ENCODE measurements at places on chromosomes 2 and 18. TPM values are rescaled to one million over a fixed set of nuclear protein-coding genes. Genes with fewer than 3 reads are reported as not detected.
A peak's percentile ranks its signal among the peaks of the same experiment; 100 is the strongest.

GRCh38 chr18:47983946-47984345, 53.5 kb upstream of the SMAD2 start:
- H3K36me3 ChIP-seq = no peaks in the 10 kb centered on the region
- no peak overlapping the region for H3K4me3 ChIP-seq
- no peak overlapping the region for H3K27ac ChIP-seq
- peaks cover 13% of the 10 kb centered on the region for H3K4me1 ChIP-seq

- H3K4me1 ChIP-seq = peaks cover 17% of the 10 kb centered on the region
- H3K27ac ChIP-seq = no peak overlapping the region
- H3K27me3 ChIP-seq = no peaks in the 10 kb centered on the region
- H3K4me3 ChIP-seq = no peak overlapping the region
- peaks cover 22% of the 10 kb centered on the region for H3K36me3 ChIP-seq
These were observed 50.6 kb downstream of the LYPD6B start for GRCh38 chr2:149089068-149089467.

DNA sequence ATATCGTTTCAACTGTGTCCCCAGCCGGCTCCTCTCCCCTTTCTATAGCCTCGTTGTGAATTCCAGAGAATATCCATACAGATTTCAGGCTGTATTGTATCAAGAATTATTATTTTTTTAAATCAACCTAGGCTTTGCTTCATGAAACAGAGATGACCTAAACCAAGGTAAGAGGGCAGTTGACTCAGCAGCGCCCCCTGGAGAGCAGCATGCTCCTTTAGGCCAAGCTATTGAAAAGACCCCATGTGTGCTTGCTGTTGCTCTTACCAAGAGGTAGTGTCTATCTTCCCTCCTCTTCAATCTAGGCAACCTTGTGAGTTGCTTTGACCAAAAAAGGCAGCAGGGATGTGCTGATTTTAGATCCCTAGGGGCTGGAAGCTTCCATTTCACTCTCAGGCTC, 426.7 kb upstream of the SMIM21 start:
- DNase-seq = no peak
- no peaks in the 10 kb centered on the region for H3K4me1 ChIP-seq
- H3K27ac ChIP-seq = no peak overlapping the region

- peak overlapping the region; percentile 90 for H3K4me3 ChIP-seq
- peaks cover 31% of the 10 kb centered on the region for H3K4me1 ChIP-seq
- no peaks in the 10 kb centered on the region for H3K36me3 ChIP-seq
- DNase-seq = no peak
- peak overlapping the region; percentile 97 for H3K27ac ChIP-seq
These were observed 762 bp upstream of the SPOPL start for GRCh38 chr2:138500592-138501424.

DNA sequence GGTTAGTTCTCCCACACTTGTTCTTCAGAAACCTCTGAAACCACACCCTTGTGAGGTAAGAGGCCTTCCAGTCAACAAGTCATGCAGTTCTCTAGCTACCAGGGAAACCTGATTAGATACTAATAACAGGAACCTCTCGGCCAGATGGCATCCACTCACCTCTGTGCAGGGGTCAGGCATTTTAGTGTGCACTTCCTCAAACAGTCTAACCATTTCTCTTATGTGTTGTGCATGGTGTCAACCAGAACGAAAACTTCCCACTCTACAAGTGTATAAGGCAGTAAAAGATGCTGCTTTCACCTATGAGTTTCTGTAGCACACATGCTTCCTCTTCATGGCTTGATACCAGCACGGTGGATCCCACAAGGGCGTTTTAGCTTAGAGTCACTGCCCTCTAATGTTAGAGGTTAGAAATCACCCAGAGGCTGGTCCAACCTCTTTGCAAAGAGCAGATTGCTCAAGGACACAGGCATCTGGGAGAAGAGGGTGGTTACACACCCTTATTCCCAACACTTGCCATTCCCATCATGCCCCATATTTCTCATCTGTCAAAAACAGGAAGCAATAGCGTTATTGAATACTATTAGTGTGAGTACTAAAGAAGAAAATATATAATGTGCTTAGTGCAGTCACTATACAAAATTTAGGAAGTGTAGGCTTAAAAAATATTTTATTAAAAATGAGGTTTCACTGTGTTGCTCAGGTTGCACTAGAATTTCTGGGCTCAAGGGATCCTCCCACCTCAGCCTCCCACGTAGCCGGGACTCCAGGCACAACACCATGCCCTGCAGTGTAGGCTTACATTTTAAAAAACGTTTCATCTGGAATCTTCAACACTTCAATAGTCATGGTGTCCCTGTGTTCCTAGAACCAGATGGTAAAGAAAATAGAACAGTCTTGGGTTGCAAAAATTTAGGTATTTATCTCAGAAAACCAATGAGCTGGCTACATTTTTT, 34.5 kb upstream of the RAB31 start:
- peaks cover 9% of the 10 kb centered on the region for H3K4me1 ChIP-seq
- peak overlapping the region; percentile 94 for H3K27ac ChIP-seq
- DNase-seq = no peak
- no peaks in the 10 kb centered on the region for H3K36me3 ChIP-seq
- no peaks in the 10 kb centered on the region for H3K27me3 ChIP-seq

DNA sequence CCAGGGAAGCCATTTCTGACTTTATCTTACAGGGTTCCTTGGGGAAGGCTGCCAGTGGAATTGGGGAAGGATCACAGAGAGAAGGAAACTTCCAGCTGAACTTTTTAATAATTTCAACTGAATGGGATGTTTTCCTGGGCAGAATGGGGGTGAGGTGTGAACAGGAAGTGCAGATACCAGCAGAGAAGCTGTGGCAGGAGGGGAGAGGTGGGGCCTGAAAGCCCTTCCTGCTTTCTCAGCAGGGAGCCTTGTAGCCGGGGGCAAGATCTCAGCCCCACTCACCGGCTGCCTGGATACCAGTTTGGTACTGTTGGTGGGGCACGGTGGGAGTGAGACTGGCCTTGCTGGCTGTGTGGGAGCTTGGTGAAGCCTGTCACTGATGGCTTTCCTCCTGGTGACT, 170.5 kb downstream of the ZBTB7C start:
- no peak for DNase-seq
- peaks cover 3% of the 10 kb centered on the region for H3K27me3 ChIP-seq
- H3K4me3 ChIP-seq = no peak overlapping the region
- no peaks in the 10 kb centered on the region for H3K4me1 ChIP-seq
- H3K27ac ChIP-seq = no peak overlapping the region

GRCh38 chr2:168545439-168546082, 89.5 kb downstream of the CERS6 start:
- H3K4me3 ChIP-seq = no peak overlapping the region
- no peak for DNase-seq
- H3K36me3 ChIP-seq = peaks cover 27% of the 10 kb centered on the region
- peak overlapping the region; percentile 11 for H3K27ac ChIP-seq

DNA sequence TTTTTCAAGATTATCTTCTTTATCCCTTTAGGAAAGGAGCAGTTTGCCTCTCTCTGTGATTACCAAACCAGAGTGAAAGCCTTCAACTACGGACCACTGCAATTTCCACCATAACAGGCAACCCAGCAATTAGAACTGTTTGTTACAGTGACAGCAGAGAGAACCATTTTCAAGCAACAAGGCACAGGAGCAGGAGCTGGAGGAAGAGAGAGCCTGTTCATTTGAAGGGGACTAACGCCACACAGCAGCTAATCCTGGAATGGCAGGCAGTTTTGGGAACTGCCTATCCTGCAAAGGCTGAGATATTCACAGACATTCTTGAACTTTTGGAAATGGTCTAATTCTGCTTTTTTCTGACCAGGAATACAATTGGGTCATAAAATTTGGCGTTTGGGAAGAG, 1541.9 kb upstream of the PIK3C3 start:
- H3K36me3 ChIP-seq = no peaks in the 10 kb centered on the region
- no peak overlapping the region for H3K4me3 ChIP-seq
- DNase-seq = no peak
- H3K27ac ChIP-seq = no peak overlapping the region

GRCh38 chr2:240111253-240111652, 24.9 kb downstream of the COPS9 start:
- no peaks in the 10 kb centered on the region for H3K4me1 ChIP-seq
- no peak overlapping the region for H3K27ac ChIP-seq
- DNase-seq = no peak
- no peaks in the 10 kb centered on the region for H3K36me3 ChIP-seq

GRCh38 chr2:57877811-57878170, 168.8 kb upstream of the VRK2 start:
- no peaks in the 10 kb centered on the region for H3K4me1 ChIP-seq
- H3K4me3 ChIP-seq = no peak overlapping the region
- DNase-seq = no peak
- no peak overlapping the region for H3K27ac ChIP-seq
- H3K36me3 ChIP-seq = no peaks in the 10 kb centered on the region

DNA sequence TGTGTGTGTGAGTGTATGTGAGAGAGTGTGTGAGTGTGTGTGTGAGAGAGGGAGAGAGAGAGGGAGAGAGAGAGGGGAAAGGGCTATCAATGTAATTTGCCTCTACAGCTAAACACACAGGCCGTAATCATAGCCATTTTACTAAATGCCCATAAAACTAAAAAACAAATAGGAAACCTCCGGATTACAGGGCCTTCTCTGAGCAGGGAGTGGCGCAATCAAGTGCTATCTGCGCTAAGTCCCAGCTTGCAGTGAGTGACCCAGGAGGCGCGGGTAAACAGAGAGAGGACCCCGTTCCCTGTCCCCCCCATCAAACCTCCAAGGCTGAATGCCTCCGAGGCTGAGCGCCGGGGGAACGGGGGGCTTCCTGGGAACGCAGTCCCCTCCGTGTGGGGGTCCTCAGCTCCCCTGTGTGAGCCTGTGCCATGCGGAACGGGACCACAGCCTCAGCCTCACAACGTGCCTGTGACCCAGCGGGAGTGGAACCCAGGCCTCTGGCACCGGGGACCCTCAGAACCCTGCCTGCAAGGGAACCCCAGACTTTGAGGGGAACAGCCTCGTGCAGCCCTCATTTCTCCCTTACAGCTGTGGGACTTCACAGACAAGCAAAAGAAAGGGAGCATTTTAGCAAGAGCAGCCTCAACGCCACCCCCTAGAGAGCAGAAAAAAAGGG, 54.7 kb upstream of the ID2 start:
- H3K4me1 ChIP-seq = peaks cover 78% of the 10 kb centered on the region
- H3K27me3 ChIP-seq = no peaks in the 10 kb centered on the region
- H3K4me3 ChIP-seq = no peak overlapping the region
- no peak for DNase-seq
- H3K27ac ChIP-seq = peak overlapping the region; percentile 96

- no peak for DNase-seq
- H3K27ac ChIP-seq = no peak overlapping the region
- no peaks in the 10 kb centered on the region for H3K36me3 ChIP-seq
- H3K27me3 ChIP-seq = no peaks in the 10 kb centered on the region
These were observed 127.3 kb downstream of the SCG2 start for GRCh38 chr2:223474893-223475292.

The UGT1A9 gene
- total RNA-seq = not detected
